Activated naive CD4-positive, alpha-beta T cell (primary cell): ENCODE measurements at places on chromosomes 6 and 20.

- peak; percentile 10 for DNase-seq
Measured at GRCh38 chr6:25280344-25281074, 1.3 kb downstream of the CARMIL1 start.

- DNase-seq = no peak
Measured at GRCh38 chr20:1633535-1633934, 13.7 kb upstream of the SIRPB1 start.

- no peak for DNase-seq
Measured at GRCh38 chr6:111121789-111122350, 34.6 kb downstream of the SLC16A10 start.

GRCh38 chr20:4767084-4767483, 45.4 kb downstream of the PRND start:
- DNase-seq = no peak

DNA sequence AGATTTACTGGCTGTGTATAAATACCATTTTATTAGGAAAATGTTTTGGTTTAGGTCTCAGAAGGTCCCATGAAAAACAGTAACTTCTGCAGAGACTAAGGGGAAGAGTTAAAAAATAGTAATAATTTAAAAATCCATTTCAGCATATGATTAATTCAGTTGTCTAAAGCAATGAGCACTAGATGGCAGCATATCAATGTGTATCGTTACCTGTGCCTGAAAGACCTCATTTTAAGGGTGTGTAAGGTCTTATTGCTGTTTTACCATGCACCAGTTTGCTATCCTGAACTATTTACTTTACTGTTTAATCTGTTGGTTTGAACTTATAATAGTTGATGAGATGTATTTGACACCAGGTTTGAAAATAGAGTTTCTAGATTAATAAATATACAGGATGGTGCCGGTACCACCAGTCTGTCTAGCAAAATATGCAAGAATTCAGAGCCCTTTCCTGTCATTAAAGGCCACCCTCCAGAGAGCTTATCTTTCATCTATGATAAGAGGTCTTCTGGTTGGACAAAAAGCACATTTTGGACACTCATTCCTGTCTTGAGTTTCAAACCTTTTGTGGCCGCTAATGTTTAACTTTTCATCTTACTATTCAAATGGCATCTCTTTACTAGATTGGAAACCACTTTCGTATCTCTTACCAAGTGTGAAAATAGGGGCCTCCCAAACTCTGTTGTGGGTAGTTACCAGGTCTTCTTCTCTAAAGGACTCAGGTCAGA, 8.9 kb upstream of the AHI1 start:
- no peak for DNase-seq

DNA sequence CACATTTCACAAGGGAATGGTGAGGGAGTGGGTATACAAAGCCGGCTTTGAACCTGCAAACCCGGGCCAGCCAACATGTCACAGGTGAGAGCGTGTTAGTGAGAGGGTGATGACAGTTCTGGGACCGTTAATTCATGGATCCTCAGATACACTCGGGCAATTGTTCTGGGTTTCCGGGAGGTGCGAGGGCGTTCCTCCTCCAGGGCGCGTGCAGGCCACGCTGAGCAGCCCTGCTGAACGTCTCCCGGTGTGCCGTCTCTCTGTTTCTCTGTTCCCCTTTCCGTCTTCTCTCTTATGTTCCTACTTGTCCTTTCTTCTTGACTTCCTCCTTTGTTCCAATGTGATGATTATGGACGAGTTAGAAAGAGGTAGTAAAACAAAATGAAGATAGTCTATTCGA, 130.0 kb upstream of the GMDS start:
- no peak for DNase-seq
